ENCODE measurements at places on chromosomes 16 and 17. TPM values are rescaled to one million over a fixed set of nuclear protein-coding genes. Genes with fewer than 3 reads are reported as not detected.

The CCL14 gene
- total RNA-seq, result 93.1 TPM

The ARL16 gene
- total RNA-seq, result 24.1 TPM

The HAGH gene
- total RNA-seq, result 71.5 TPM

The GPR142 gene
- total RNA-seq, result 0.98 TPM

The CCL13 gene
- 2.2 TPM for total RNA-seq

The TP53TG3B gene
- total RNA-seq, result not detected

The AATK gene
- total RNA-seq, result 6.4 TPM

The ATP6V0C gene
- 133 TPM for total RNA-seq

The UBALD1 gene
- total RNA-seq, result 16.9 TPM

The MYH13 gene
- not detected for total RNA-seq

The TMED6 gene
- total RNA-seq, result not detected

The CMTM2 gene
- total RNA-seq, result not detected

The C16orf95 gene
- 1.5 TPM for total RNA-seq

The AURKB gene
- not detected for total RNA-seq

The CA5A gene
- not detected for total RNA-seq

The ASPHD1 gene
- not detected for total RNA-seq

The OMG gene
- total RNA-seq, result not detected

The NKIRAS2 gene
- total RNA-seq, result 28.7 TPM

The PIPOX gene
- total RNA-seq, result 1.7 TPM

The PRSS21 gene
- total RNA-seq, result not detected

The NRN1L gene
- not detected for total RNA-seq

The FAAP100 gene
- total RNA-seq, result 21.4 TPM

The KRTAP4-6 gene
- total RNA-seq, result not detected

The TP53TG3F gene
- not detected for total RNA-seq

The CLEC3A gene
- total RNA-seq, result not detected

The RAD51D gene
- total RNA-seq, result 5.2 TPM

The CLEC18A gene
- total RNA-seq, result 1.2 TPM

The PMM2 gene
- 21.4 TPM for total RNA-seq

The OR1E2 gene
- not detected for total RNA-seq

The DNAH17 gene
- total RNA-seq, result 2.0 TPM

The KRTAP4-16 gene
- not detected for total RNA-seq

The ZNF469 gene
- total RNA-seq, result 2.2 TPM

The RABEP1 gene
- 33.4 TPM for total RNA-seq

The HLF gene
- 14.7 TPM for total RNA-seq

The CYLD gene
- 33.9 TPM for total RNA-seq

The CARD14 gene
- 30.0 TPM for total RNA-seq

The TBC1D3D gene
- not detected for total RNA-seq

The KCNJ12 gene
- total RNA-seq, result 2.2 TPM

The KLHL10 gene
- not detected for total RNA-seq

The SRCIN1 gene
- 5.2 TPM for total RNA-seq

The TBX6 gene
- total RNA-seq, result 6.4 TPM
